Activated CD8-positive, alpha-beta memory T cell treated with anti-CD3 and anti-CD28 coated beads for 4 hours (primary cell): ENCODE measurements at places on chromosomes 4 and X.

DNA sequence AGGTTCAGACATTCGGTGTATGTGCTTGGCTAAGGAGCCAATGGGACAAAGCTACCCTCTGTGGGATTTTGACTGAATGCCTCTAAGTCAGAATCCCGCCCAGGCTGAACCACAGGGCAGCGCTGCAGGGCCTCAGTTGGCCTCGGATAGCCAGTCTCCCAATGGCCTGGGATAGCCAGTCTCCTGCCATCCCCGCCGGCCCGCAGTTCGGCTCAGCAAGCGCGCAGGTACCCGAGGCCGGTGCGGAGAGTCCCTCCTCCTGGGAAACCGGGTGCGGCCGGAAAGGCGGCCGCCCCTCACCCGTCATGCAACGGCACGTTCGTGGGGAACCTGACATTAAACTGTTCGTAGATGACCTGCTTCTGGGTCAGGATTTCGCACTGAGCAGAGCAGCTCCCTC is 16.1 kb downstream of the PPEF2 start:
- no peak for DNase-seq

DNA sequence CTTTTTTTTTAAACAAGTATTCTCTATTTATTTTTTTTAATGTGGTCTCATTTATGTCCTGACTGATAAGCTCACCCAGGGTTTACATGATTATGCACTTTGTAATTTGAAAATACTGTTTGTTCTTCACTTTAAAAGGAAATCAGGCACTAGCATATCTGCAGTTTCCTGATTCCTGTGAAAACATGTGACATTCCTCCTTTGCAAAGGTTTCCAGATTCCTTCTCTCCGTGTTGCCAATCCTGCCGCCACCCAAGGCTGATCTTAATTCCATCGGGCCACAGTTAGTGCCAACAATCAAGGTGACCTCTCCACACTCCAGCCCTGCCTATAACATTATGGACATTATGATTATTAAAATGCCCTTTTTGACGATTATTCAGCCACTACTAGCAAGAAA is 225.4 kb downstream of the PCDH7 start:
- DNase-seq, result no peak

- DNase-seq, result peak; percentile 40
Observed at GRCh38 chrX:15686818-15687685, 22.4 kb upstream of the CLTRN start.

- no peak for DNase-seq
Observed at GRCh38 chr4:123361195-123361861, 35.3 kb upstream of the SPRY1 start.

- no peak for DNase-seq
Observed at GRCh38 chrX:23631136-23631535, 36.2 kb upstream of the PRDX4 start.

DNA sequence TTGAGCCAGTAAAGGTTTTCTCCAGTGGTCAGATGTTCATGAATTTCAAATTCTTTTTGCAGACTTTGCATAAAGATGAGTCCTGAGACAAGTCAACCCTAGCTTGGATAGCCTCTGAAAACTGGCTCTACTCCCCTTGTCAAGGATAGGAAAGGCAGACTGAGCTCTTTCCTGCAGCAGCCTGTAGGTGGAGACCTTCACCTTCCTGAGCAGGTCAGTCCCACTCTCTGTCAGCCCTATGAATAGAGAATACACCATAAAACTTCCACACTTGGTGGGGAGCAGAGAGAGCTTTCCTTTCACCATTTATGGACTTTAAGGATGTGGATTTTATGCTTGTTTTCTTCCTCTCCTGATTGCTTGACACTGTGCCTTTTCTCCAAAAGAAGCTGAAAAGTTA is 41.9 kb downstream of the PCDH19 start:
- no peak for DNase-seq

DNA sequence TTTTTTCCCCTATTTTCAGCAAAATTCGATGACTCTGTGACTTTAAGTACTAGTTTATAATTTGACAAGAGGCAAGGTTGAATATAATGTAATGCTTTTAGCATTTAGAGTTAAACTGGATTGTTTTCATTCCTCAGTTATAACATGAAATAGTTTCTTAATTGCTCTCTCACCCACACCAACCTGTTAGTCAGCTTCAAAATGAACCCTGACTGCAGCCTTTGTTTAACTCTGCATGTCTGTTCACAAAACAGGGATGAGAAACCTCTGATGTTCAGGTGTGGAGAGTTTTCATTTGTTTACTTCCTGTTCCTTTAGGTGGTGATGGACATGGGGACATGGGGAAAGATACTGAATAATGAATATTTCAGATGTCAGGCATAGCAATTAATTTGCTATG is 49.9 kb upstream of the MND1 start:
- no peak for DNase-seq

DNA sequence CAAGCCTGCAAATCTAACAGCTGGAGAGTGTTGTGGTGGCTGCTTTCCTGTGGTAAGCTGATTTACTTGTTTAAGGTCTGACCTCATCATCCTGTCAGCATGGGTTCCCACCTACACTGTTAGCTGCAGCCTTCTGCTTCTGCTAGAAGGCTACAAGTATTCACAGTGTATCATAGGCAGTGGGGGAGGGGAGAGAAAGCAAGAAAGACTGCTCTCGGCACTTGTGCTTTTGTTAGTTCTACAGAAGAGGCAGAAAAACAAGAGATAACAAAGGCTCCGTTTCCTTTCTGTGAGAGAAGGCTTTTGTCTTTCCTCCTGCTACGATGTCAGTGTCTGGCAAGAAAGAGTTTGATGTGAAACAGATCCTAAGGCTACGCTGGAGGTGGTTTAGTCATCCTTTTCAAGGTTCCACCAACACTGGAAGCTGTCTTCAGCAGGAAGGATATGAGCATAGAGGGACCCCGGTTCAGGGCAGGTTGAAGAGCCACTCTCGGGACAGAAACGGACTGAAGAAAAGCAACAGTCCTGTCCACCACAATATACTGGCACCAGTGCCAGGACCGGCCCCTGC is at the start of gene KLHL4:
Gene KLHL4, plus strand, starts transcription at position 232 of the 571 bp plus-strand sequence. Its CDS starts 92 bp downstream, at position 324.
- DNase-seq, result no peak

DNA sequence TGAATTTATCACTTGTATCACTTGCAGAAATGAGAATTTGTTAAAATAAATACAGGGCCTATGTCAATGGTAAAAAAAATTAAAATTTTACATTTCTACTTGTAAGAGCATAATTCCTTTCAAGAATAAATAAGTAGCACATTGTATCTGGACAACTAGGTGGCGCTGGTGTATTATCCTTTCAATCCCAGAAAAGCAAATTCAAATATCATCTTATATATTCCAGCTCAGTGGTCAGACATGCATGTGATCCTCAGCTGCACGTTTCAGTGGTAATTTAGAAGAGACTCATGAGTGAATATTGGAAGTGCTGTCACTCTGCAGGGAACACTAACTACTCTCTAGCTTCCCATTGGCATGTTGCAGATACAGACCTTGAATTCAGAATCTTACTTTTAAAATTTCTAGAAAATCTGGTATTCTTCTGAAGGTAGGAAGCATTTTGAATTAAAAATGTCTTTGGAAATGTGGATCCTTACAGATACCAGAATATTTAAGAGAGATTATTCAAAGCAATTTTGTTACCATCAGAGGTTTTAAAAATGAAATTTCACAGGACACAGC is 1414.7 kb upstream of the TENM3 start:
- no peak for DNase-seq

- DNase-seq, result no peak
Observed at GRCh38 chr4:143586080-143586479, 72.6 kb downstream of the SMARCA5 start.

DNA sequence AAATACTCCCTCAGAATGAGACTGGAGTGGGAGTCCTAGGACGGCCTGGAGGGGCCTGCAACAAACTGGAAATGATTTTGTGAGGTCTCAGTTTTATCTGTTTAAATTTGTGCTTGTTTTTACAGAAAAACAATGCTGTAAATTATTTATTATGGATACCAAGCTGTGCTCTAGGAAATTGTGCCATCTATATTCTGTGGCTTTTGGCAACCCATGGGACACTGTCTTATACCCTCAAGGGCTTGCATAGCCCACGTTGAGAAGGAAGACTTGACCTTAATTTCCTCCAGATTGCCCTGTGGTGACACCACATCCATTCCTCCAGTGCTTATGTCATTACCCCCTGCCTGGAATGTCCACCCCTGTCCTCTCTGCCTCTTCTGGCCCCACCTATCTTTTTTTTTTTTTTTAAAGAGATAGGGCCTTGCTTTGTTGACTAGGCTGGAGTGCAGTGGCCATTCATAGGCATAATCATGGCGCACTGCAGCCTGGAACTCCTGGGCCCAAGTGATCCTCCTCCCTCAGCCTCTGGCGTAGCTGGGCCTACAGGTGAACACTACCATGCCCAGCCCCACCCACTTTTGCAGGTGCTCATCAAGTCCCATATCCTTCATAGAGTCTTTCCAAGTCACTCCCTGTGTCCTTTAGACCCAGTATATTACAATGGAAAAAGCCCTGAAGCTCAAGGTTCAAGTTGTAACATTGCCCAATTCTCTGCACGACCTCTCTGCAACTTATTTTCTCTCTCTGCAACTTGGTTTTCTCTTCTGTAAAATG is 77.4 kb downstream of the HPRT1 start:
- DNase-seq, result no peak

GRCh38 chr4:70713453-70714078 is 8.2 kb upstream of the RUFY3 start:
- no peak for DNase-seq

GRCh38 chrX:78945186-78945912 is at the start of gene P2RY10:
Gene P2RY10, plus strand, starts transcription at chrX:78945391. Its CDS starts 15,130 bp downstream, at chrX:78960521.
- no peak for DNase-seq

GRCh38 chr4:79015411-79015810 is 76.2 kb upstream of the PAQR3 start:
- DNase-seq, result no peak

DNA sequence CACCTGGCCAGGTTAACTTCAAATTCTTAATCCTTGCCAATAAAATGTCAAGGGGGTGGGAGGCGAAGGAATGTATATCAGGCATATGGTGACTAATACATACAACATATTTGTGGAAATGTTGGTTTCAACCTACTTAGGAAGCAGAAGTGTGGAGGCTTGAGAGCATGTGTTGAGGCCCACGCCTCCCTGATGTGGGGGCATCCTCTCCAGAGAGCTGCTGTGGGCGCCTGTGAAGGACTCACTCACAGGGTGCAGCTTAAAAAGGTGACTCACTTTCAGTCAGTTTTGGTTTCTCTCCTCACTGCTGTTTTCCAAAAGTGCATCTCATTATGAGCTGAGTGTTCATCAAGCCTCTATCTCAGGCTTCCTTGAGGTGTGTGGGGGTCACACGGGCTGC is 27.5 kb downstream of the LNX1 start:
- DNase-seq, result no peak

DNA sequence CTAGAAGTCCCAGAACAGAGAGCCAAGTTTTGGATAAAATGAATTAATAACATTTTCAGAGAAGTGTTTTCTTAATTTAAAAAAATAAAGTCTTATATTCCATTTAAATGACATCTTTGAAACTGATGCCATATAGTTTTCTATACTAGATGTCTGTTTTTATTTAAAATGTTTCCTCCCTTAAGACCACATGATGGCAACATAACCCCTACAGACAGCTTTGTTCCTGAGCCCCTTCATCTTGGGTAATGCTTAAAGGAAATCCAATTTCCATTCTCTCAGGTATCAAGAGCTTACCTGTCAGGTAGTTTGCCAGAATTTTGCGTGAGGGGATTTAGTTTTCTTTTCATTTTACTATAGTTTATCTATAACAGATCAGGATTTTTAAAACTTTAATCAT is 181.4 kb upstream of the UGT8 start:
- no peak for DNase-seq

- DNase-seq, result no peak
Observed at GRCh38 chr4:141432000-141432712, 204.2 kb upstream of the IL15 start.

GRCh38 chr4:98518559-98519267 is 139.7 kb downstream of the TSPAN5 start:
- DNase-seq, result no peak

DNA sequence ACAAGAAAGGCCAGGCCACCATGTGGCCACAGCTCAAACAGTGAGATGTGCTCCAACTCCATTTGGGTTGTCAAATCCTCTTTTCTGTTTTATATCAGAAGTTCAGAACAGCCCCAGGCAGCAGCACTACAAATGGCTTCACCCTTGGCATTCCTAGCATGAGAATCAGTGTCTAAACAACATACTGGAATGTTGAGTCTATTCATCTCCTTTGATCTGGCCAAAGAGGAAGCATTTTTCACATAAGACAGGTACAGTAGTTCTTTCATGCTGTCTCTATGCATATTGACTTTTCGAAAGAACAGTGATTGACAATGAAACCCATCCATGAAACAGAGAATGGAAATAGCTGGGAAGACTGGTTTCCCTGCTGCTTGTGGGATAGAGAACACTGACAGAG is 289.5 kb downstream of the USP46 start:
- DNase-seq, result no peak

DNA sequence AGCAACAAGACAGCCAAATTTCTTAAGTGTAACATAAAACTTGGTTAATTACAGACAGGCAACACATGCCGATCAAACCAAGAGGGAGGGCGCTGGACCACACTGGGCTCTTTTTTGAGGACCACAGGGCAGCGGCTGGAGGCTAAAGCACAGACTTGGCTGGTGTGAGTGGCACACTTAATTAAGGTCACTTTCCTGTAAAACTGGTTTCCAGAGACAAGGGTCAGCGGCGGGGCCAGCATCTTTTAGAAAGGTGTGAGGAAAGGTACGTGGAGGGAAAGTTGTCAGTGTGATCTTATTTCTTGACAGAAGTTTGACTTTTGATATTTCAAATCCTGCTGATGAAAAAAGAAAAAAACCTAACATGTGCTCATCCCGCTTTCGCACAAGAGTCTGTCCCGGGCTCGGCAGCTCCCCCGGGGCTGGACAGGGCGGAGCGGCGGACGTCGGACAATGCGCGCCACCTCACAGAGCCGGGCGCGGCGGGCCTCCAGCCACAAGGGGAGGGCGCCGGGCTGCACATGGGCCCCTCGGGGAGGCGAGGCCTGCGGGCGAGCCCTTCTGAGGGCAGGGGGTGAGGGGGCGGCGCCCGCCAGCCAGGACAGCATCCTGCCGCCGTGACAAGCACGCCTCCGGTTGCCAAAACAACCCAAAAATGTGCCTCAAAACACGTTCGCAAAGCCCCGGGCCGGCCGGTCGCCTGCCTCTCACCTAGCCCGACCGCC is 660 bp upstream of the HSPA4L start:
- DNase-seq, result no peak

GRCh38 chr4:8179074-8179473 is 20.0 kb upstream of the SH3TC1 start:
- DNase-seq, result no peak

- no peak for DNase-seq
Observed at GRCh38 chr4:1043651-1044468, 32.4 kb downstream of the FGFRL1 start.

DNA sequence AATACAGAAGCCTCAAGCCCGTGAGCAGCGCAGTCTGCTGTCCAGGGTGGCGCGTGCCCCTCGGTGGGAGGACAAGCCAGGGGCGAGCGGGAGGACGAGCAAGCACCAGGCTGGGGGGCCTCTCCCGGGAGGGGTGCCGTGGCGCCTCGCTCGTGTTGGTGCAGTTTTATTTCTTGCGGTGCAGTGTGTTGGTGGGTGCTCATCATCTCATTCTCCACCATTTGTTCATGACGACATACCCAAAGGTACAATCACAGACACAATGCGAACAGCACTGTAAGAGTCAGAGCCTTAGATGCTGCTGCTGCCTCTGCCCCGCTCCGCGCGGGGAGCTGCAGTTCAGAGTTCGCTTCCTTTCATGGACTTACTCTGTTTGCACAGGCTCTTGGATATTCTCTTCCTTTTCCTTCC is 30.3 kb downstream of the RGS12 start:
- no peak for DNase-seq

GRCh38 chr4:109985993-109986974 is 73.6 kb downstream of the EGF start:
- no peak for DNase-seq
